Neural crest cell (in vitro differentiated cells): ENCODE measurements at places on chromosomes 1 and 21.

DNA sequence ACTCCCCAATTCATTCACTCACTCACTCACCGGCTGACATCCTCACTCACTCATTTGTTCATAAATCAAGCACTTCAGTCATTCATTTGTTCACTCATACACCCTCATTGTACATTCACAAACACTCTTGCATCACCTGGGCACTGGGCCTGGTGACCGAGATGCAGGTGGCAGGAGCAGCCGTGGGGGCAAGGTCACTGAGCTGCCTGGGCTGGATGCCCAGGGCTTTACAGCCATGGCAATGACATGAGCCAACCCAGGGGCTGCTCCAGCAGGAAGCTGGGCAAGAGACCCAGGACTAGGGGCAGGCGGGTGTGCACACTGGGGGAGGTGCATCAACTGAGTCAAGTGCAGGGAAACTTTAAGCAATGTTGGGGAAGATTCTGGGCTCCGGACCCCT is 113.6 kb upstream of the IGSF21 start:
- H3K4me1 ChIP-seq = no peaks in the 10 kb centered on the region
- H3K4me3 ChIP-seq = no peak overlapping the region
- H3K27me3 ChIP-seq = peaks cover 42% of the 10 kb centered on the region
- DNase-seq = no peak

DNA sequence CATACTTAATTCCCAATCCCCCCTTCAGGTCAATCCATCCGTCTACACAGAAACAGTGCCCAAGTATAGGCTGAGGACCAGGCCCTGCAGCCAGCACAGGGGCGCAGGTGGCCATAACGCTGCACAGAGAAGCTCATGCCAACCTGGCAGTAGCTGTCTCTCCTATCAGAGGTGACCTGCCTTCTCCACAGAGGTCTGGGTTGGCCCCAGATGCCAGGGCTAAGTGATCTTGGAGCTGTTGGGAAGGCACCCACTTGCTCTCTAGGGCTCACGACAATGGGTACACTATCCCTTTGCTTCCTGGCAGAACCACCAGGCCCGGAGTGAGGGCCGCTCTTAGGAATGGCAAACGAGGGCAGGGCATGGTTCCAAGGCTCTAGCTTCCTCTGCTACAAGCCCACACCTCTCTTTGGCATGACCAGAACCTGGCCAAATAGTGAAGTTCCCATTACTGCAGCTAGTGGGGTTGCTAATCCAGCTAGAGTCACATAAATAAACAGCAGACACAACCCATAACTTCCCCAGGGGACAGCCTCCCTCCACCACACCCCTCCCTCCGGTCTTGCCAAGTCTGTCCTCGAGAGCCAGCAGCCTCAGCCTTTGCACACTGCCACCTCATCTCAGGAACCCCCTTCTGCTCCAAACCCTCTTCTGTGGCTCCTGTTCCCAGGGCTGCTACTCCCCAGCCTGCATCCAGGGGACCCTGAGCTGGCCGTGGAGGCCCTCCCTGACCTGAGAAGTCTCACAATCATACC is 113.0 kb downstream of the GLIS1 start:
- no peaks in the 10 kb centered on the region for H3K4me1 ChIP-seq
- H3K27ac ChIP-seq = no peak overlapping the region
- no peaks in the 10 kb centered on the region for H3K27me3 ChIP-seq
- DNase-seq = no peak
- H3K36me3 ChIP-seq = no peaks in the 10 kb centered on the region

DNA sequence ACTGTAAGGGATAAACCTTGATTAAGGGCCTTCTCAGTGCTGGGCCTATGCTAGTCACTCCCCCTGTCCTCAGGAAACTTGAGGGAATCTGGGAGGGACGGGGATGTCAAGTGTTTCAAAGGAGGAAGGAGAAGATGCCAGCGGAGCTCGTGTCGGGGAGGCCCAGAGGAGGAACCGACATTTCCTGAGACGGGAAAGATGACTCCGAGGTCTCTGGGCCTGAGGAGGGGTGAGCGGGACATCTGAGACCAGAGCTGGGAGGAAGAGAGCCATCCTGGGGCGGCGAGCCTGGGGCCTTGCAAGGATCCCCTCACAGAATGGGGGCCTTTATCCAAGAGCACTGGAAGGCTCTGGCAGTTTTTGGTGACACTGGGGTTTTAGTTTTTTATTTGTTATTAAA is 10.4 kb downstream of the SLC66A1 start:
- no peak for DNase-seq
- H3K4me1 ChIP-seq = no peaks in the 10 kb centered on the region
- peak overlapping the region; percentile 57 for H3K27ac ChIP-seq
- no peaks in the 10 kb centered on the region for H3K27me3 ChIP-seq
- peaks cover 8% of the 10 kb centered on the region for H3K36me3 ChIP-seq

- no peak for DNase-seq
- H3K27me3 ChIP-seq = no peaks in the 10 kb centered on the region
- peaks cover 4% of the 10 kb centered on the region for H3K4me1 ChIP-seq
- no peak overlapping the region for H3K27ac ChIP-seq
- H3K36me3 ChIP-seq = no peaks in the 10 kb centered on the region
These were observed 114.1 kb downstream of the LHX4 start for GRCh38 chr1:180343921-180344769.

- H3K27me3 ChIP-seq = no peaks in the 10 kb centered on the region
- DNase-seq = no peak
- H3K4me3 ChIP-seq = no peak overlapping the region
- H3K27ac ChIP-seq = peak overlapping the region; percentile 69
These were observed 5.9 kb upstream of the EXOSC10 start for GRCh38 chr1:11105586-11105985.

DNA sequence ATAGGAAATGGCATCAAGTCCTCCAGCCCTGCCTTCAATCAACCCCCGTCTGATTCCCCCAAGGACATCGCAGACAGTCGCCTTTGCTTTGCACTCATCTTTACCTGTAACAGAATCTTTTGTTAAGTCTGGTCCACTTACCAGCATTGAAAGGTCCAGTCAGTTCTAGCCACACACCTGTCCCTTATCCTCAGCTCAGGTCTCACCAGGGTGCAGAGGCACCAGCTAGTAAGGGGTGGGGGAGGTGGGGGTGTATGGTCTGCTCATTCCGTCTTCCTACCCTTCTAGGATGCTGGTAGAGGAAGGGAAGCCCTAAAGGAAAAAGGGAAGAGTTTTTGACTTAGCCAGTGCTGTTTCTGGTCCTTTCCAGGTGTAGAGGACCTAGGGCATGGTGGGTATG is 427.7 kb downstream of the MATN1 start:
- no peaks in the 10 kb centered on the region for H3K36me3 ChIP-seq
- peaks cover 67% of the 10 kb centered on the region for H3K27me3 ChIP-seq
- no peak overlapping the region for H3K4me3 ChIP-seq
- no peaks in the 10 kb centered on the region for H3K4me1 ChIP-seq
- no peak overlapping the region for H3K27ac ChIP-seq
- DNase-seq = no peak

- no peaks in the 10 kb centered on the region for H3K27me3 ChIP-seq
- H3K4me1 ChIP-seq = no peaks in the 10 kb centered on the region
- H3K27ac ChIP-seq = no peak overlapping the region
- H3K4me3 ChIP-seq = no peak overlapping the region
- DNase-seq = no peak
These were observed 3.5 kb upstream of the CELA2A start for GRCh38 chr1:15452866-15453571.

DNA sequence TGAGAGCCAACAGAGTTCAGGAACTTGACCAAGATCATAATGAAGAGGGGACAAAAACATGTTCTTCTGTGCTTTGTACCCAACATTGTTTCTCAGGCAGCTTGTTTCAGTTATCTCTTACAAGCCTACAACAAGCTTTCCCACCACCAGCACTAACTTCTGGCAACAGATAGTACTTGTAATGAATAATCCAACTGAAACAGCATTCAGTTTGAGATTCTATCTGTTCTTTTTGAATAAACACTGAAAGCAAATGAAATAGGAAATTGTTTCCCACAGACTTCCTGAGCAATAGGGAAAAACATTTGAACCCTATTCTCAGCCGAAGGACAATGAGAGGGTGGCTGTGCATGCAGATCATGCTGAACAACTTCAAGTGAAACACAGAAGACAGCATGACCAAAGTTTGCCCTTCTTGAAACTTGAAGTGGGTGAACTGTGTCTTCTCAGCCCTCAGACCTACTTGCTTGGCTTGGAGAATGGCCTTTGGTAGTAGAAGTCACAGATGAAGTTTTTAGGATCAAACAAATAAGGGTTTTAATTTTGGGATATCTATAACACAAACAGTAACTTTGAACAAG is 11.2 kb upstream of the HOOK1 start:
- H3K36me3 ChIP-seq = no peaks in the 10 kb centered on the region
- no peak overlapping the region for H3K27ac ChIP-seq
- H3K4me1 ChIP-seq = no peaks in the 10 kb centered on the region
- DNase-seq = no peak
- no peak overlapping the region for H3K4me3 ChIP-seq

- DNase-seq = no peak
- no peaks in the 10 kb centered on the region for H3K27me3 ChIP-seq
- H3K27ac ChIP-seq = no peak overlapping the region
These were observed 412.3 kb upstream of the ADGRL2 start for GRCh38 chr1:81388435-81388834.

GRCh38 chr1:63810936-63811469 is 37.2 kb downstream of the ROR1 start:
- no peak for DNase-seq
- no peaks in the 10 kb centered on the region for H3K27me3 ChIP-seq
- H3K36me3 ChIP-seq = peaks cover 2% of the 10 kb centered on the region
- peaks cover 23% of the 10 kb centered on the region for H3K4me1 ChIP-seq
- no peak overlapping the region for H3K4me3 ChIP-seq

- peaks cover 8% of the 10 kb centered on the region for H3K4me1 ChIP-seq
- DNase-seq = peak; percentile 4
- H3K36me3 ChIP-seq = no peaks in the 10 kb centered on the region
- H3K4me3 ChIP-seq = no peak overlapping the region
These were observed 93.9 kb upstream of the BEND5 start for GRCh38 chr1:48870596-48870995.

DNA sequence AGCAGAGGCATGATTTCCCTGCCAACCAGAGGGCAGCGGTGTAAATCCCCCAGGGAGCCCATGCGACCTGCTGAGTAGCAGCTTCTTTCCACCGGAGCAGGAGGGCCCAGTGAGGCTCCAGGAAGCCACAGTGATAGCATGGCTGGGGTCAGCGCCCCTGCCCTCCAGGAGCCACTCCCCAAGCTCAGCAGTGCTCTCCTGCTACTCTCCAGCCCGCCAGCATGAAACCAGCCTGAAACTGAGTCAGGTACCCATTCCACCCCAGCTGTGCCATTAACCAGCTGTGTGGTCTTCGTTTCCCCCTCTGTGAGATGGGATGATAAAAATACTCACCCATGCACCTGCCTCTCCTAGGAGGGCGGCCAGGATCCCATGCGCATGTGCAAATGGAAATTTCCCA is 123.8 kb upstream of the TMEM51 start:
- H3K4me1 ChIP-seq = peaks cover 5% of the 10 kb centered on the region
- no peaks in the 10 kb centered on the region for H3K36me3 ChIP-seq
- H3K4me3 ChIP-seq = no peak overlapping the region
- no peak overlapping the region for H3K27ac ChIP-seq
- no peak for DNase-seq

DNA sequence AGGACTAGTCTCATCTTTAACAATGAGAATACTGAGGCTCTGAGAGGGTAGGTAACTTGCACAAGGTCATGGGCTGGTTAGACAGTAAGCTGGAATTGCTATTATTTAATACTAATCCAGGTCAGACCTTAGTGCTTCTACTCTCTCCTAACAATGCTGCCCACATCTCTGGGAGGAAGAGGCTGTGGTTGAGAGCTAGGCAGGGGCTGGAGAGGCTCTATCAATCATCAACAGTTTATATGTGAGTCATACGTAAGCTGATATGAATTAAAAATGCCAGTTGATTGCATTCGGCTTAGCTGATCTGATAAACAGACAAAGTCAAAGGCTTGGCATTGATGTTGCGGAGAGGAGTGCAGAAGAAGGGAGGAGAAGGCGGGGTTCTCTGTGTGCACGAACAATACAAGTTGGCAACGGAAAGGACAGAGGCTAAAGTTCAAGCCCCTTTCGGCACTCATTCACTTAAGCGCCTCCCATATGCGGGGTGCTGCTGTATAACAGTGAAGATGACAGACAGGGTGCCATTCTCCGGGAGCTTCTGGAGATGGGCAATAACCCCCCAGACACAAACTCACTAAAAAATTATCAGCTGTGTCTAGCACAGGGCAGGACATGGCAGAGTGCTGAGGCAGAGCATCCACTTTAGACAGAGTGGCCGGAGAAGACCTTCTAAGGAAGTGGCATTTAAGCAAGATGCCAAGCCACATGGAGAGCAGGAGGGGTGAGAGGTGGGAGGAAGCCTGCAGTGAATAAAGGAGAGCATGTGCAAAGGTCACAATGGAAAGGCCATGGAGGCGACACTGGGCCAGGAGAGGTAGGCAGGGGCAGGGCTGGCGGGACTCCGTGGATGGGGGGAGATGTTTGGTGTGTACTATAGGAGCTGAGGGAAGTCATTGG is 195.2 kb downstream of the ZSCAN20 start:
- no peak for DNase-seq
- no peak overlapping the region for H3K27ac ChIP-seq
- no peak overlapping the region for H3K4me3 ChIP-seq
- peaks cover 15% of the 10 kb centered on the region for H3K4me1 ChIP-seq
- no peaks in the 10 kb centered on the region for H3K36me3 ChIP-seq

GRCh38 chr1:197303463-197303862 is 35.4 kb downstream of the CRB1 start:
- H3K36me3 ChIP-seq = no peaks in the 10 kb centered on the region
- DNase-seq = no peak
- H3K27ac ChIP-seq = no peak overlapping the region
- H3K27me3 ChIP-seq = no peaks in the 10 kb centered on the region
- H3K4me3 ChIP-seq = no peak overlapping the region
- peaks cover 4% of the 10 kb centered on the region for H3K4me1 ChIP-seq

DNA sequence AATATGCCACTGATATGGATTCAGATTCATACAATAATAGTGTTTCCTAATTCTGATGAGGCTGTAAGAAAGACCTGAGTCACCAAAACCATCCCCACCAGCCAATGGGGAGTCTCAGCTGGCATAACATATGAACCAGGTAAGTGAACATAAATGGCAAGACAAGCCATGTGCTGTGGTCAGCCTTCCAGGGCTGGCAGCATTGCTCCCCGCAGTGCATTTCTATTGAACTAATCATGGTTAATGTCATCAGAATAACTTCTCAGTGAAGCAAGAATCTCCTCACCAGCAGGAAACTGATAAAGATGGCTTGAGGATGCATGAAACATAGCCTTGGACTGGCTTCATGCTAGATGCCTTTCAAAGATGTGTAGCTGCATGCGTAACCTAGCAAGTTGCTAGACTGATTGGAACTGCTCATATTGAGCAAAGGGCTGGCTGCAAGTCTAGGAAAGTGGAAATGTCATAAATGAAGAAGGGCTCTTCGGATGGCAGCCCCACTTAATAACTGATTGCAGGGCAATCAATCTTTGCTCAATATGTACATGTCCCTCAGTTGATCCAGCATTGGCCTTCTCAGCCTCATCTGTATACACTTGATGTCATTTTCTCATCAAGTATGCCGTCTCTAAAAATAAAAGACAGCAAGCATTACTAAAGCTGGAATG is 88.0 kb downstream of the NTNG1 start:
- no peaks in the 10 kb centered on the region for H3K27me3 ChIP-seq
- H3K36me3 ChIP-seq = no peaks in the 10 kb centered on the region
- H3K4me1 ChIP-seq = no peaks in the 10 kb centered on the region
- no peak overlapping the region for H3K4me3 ChIP-seq
- DNase-seq = no peak
- no peak overlapping the region for H3K27ac ChIP-seq
